Right forelimb (tissue), 1 donor: ENCODE measurements at places on chromosomes 7 and 10.

DNA sequence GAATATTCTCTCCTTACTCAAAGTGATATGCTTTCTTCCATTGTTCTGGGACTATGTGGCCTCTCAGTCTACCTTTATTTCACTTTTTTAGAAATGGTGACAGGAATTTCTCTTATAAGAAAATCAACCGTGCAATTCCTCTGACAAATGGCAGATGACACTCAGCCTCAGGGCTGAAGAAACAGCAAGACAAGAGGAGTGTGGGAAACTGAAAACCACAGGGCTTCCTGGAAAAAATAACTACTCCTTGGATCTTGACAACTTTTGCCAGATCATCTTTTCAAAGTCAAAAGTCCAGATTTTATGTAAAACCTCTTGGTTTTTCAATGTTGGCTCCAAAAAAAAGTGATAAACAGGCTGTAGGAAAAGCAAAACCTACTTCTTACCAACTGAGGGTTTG lies 121.5 kb downstream of the TYW1B start:
- no peak for DNase-seq

- no peak for DNase-seq
These were observed 21.4 kb upstream of the ODAD2 start for GRCh38 chr10:28020080-28020860.

GRCh38 chr7:19268737-19269136 lies 123.5 kb upstream of the FERD3L start:
- DNase-seq, result no peak

- DNase-seq, result no peak
These were observed 7.6 kb upstream of the CCDC201 start for GRCh38 chr7:45880433-45880860.
